HS-27A (cell line): ENCODE measurements at places on chromosomes 7 and 10.

DNA sequence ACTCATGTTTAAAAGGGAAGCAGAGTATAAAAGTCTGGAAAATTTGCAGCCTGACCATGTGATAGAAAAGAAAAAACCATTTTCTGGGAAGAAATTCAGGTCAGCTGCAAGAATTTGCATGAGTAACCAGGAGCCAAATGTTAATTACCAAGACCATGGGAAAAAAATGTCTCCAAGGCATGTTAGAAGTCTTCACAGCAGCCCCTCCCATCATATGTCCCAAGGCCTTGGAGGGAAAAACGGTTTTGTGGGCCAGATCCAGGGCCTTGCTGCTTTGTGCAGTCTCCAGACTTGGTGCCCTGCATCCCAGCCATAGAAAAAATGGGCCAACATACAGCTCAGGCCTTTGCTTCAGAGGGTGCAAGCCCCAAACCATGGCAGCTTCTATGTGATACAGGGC, 1019.6 kb upstream of the SORCS1 start:
- DNase-seq: no peak

DNA sequence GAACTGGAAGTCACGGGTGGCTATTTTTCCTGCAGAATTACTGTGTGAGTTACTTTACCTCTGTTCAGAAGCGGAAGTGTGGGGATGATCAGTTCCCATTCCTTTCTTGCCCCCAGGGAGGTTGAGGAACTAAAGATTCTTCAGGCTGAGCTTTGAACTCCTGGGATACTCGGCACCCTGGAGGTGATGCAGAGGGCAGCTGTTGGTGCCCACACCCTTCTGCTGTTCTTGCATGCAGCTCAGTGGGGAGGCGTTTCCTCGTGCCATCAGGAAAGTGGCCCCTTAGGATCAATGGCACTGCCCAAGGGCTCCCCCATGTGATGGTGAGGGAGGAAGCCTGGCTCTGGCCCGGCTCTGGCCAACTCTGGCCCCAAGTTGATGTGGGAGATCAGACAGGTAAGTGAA, 44.7 kb upstream of the MXI1 start:
- no peak for DNase-seq

DNA sequence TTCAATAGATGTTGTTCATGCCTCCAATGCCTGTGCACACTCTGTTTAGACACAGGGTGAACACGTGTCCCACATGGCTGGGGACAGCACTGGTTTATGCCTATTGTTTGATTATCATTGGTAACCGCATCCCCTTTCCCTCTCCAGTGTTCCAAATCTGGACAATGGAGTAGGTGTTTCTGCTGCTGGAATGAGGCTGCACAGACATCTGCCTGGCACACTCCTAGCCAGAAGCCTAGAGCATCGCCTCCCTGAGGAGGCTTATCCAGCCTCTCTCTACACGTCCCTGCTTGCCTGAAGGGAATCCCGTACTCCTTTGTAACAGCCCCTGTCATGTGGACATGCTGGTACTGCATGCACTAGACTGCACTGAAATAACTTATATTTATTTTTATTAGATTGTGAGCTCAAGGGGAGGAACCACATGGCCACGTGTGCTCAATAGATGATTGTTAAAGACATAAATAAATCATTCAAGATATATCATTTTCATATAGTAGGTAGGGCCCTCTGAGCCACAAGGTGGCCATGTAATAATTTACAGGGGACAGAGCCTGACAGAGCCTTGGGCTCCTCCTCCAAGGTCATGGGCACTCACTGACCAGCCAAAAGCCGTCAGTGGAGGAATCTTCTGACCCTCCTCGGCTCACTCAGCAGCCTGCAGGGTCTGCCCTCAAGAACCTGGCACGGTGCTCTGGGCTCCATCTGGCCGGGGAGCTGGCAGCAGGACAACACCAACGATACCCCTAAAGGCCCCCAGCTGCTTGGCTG, 310.9 kb upstream of the ZNF32 start:
- no peak for DNase-seq

GRCh38 chr7:12567015-12567414, 3.5 kb upstream of the SCIN start:
- DNase-seq: no peak

DNA sequence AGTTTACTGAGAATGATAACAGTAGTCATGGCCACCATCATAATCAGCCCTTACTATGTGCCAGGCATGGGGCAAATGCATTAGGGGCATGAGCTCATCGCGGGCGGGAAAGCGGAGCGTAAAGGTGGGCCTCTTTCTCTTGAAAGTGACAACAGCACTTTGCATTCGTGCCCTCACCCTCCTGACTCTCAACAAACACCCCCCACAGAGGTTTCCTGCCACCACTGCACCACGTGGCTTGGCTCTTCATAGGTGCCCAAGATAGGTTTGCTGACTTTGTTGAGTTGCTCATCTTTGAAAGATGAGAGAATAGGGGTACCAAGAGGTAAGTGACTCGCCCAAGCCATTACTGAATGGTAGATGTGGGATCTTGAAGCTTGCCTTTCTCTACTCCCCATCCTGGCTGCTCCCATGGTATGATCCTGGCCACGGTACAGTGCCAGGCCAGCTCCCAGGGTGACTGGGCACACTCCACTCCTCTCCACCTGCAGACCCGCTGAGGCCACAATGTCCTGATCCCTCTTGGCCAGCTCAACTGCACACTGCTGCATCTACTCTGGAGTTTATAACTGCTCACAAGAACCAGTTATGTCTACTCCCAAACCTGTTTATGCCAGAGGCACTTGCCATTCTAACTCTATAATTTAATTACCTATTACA, 26.0 kb downstream of the SLIT1 start:
- no peak for DNase-seq

GRCh38 chr10:66746711-66747110, 179.1 kb upstream of the LRRTM3 start:
- no peak for DNase-seq

GRCh38 chr10:103171278-103171677, 21.8 kb downstream of the NT5C2 start:
- no peak for DNase-seq

DNA sequence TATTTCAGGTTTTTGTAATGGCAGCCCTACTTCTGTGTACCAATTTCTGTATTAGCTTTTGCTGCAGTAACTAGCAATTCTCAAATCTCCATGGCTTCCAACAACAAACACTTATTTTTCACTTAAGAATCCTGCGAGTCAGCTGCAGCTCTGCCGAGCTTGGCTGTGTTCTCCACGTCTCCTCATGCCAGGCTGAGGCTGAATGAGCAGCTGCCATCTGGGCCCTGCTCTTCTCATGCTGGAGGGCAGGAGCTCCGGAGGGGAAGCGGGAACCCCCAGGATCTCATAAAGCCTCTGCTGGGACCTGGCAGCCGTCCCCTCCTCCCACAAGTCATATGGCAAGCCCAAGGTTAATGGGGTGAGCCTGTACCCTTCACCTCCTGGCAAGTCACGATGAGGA, 591.1 kb downstream of the SDK1 start:
- no peak for DNase-seq

GRCh38 chr10:91006752-91007346, 86.0 kb upstream of the ANKRD1 start:
- no peak for DNase-seq

- no peak for DNase-seq
These were observed 77.5 kb downstream of the HGF start for GRCh38 chr7:81692146-81692905.
